ENCODE measurements at places on chromosomes 2 and 18.

GRCh38 chr2:105395691-105396090 lies 3.2 kb downstream of the FHL2 start:
- DNase-seq, result no peak

GRCh38 chr2:120227111-120227991 lies 4.2 kb upstream of the TMEM185B start:
- DNase-seq, result no peak

- no peak for DNase-seq
Measured at GRCh38 chr18:78542204-78542603, 437.4 kb upstream of the SALL3 start.

GRCh38 chr2:217035967-217036366 lies 176.1 kb upstream of the TNP1 start:
- DNase-seq, result no peak

- no peak for DNase-seq
Measured at GRCh38 chr2:176018708-176019107, 16.6 kb upstream of the LNPK start.

- no peak for DNase-seq
Measured at GRCh38 chr18:10687161-10687925, 161.5 kb downstream of the NAPG start.

GRCh38 chr2:236862961-236863728 lies 222.5 kb upstream of the COPS8 start:
- DNase-seq, result no peak

DNA sequence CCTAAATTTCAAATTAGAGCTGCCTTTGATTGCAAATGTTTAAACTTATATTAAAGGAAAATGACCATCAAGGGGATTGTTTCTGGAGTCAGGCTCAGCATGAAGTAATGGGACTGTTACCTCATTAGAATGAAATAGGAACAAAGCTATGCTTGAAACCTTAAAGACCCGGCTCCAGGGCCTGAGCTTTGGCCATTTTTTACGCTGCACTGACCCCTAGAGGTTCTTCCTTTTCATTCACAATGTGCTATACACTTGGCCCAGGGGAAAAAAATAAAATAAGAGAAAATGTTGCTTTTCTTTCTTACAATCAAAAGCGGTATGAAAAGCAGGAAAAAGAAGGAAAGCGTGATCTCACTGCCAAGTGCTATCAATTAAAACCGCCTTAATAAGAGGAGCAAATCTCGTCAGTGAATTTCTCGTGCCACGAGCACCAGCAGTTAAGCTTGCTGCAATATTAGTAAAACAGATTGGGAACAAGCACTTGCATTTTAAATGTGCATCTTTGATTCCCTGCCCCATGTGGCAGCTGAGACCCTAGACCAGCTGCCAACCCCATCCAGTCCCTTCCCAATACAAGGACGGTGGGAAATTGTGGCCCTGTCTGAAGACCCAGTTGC lies 96.6 kb downstream of the MBD2 start:
- no peak for DNase-seq

GRCh38 chr2:216408426-216409290 lies 3.6 kb upstream of the SMARCAL1 start:
- no peak for DNase-seq

GRCh38 chr2:158775273-158776027 lies 19.7 kb upstream of the DAPL1 start:
- DNase-seq, result no peak

DNA sequence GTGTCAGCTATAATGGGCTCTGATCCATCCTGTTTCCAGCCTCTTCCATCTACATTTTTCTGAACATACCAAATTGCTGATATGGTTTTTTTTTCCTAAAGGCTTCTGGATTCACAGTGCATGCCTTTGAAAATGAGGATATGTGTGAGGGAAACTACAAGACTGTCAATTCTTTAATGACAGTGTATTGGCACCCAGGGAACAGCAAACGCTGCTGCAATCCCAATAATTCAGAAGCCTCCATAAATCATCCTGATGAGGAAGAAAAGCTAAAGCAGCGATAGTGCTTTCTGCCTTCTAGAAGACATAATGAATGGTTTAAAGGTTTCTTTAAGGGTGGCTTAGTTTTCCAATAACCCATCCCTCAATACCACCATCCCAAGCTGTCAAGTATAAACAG lies 304.5 kb upstream of the PKDCC start:
- DNase-seq, result no peak

DNA sequence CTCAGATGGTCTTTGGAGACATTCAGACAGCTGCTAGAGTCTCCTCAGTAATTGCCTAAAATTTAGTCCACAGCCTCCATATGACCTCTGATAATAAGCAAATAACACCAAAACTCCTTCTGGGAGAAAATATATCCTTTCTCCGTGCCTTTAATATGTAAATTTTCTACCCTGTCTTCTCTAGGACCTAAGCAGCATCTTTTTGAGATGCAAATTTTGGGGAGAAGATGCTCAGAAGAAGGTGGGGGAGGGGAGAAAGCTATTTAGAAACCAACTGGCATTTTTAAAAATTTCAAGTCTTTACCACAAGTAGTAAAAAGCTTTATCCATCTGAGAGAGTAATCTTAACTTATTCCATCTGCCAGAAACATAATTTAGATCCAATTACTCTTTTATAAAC lies 120.4 kb upstream of the MSH6 start:
- no peak for DNase-seq

GRCh38 chr2:216082117-216082711 lies 495 bp downstream of the TMEM169 start:
- no peak for DNase-seq

GRCh38 chr2:20755132-20755800 lies 67.6 kb downstream of the LDAH start:
- DNase-seq, result peak; percentile 3

DNA sequence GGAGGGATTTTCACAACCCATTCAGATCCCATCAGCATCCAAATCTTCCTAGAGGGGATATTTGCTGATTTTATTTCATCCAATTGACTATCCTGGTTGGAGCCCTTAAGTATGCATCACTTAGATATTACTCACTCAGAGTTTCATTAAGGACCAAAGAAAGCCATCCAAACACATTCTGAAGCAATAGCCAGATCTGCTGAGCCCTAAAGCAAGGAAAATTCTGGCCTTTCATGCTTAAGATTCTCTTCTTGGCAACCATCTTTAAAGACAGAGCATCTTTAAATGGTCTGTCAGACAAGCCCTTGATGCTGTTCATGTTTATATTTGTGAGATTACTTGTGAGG lies 40.9 kb upstream of the C1D start:
- DNase-seq, result no peak

GRCh38 chr2:20868377-20868776 lies 45.5 kb upstream of the LDAH start:
- DNase-seq, result no peak

GRCh38 chr2:68359889-68360288 lies 5.2 kb upstream of the PLEK start:
- DNase-seq, result no peak

- DNase-seq, result no peak
Measured at GRCh38 chr2:97995026-97995733, 568 bp downstream of the TMEM131 start.
